Activated CD8-positive, alpha-beta memory T cell treated with anti-CD3 and anti-CD28 coated beads for 1 hour (primary cell): ENCODE measurements at places on chromosomes 11 and 22.

- DNase-seq, result no peak
Measured at GRCh38 chr11:65418431-65418680, 4.2 kb upstream of the NEAT1 start.

DNA sequence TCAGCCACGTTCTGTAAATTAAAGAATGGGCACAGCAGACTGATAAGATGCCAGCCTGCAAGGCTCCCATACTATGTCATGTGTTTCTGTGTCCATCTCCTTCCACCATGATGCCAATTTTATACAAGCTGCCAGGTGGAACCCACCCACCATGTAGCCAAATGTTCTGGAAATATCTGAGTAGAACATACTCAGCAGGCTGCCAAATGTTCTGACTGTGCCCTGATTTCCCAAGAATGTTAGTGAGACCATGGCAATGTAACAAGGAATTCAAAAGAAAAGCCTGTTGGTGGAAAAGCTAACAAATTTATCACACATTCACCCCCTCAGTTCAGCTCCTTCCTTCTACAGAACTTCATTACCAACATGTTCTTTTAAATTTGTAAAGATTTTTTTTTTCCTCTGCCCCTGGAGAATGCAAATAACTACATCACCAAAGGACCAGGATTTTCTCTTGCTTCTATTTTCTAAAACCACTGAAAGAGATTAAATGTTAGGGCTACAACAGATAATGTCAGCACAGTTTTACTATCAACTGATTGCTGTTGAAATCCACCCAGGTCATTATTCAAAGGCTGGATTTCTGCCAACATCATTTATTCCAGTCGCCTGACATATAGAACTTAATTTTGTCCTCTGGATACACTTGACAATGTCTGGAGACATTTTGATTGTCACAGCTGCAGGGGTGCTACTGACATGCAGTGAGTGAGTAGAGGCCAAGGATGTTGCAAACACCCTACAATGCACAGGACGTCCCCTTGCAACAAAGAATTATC lies 3.1 kb downstream of the DMC1 start:
- no peak for DNase-seq

DNA sequence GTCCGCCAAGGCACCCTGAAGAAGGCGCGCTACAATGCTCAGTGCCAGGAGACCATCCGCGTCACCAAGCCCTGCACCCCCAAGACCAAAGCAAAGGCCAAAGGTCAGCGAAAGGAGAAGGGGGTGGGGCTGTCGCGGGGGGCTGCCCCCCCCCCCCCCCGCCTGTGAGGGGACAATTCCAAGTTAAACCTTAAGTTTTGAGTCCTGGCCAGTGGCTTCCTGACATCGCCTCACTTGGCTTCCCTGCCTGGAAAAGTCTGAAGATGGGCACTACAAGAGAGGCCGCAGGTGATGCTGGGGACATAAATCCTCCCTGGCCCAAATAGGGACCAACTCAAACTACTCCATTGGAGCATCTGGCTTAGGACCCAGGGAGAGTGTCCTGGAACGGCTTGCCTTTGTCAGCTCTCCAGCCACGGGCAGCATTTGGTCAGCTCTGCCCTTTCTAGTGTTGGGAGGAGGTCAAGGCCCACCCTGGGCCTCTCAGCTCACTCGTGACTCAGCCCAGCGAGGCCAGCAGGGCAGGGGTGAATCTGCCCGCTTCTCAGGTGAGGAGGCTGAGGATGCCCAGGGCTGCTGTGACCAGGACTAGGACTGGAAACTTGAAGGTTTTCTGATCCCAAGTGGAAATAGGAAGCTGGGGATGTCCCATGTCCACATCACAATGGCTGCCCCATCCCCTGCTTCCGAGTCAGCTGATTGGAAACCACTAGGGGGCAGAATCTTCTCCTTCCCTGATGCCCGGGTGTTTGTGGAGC lies 1.4 kb downstream of the MDK start:
- no peak for DNase-seq

GRCh38 chr11:93972790-93973189 lies 48.4 kb upstream of the HEPHL1 start:
- DNase-seq, result no peak

GRCh38 chr11:127345819-127346459 lies 345.4 kb upstream of the KIRREL3 start:
- no peak for DNase-seq

DNA sequence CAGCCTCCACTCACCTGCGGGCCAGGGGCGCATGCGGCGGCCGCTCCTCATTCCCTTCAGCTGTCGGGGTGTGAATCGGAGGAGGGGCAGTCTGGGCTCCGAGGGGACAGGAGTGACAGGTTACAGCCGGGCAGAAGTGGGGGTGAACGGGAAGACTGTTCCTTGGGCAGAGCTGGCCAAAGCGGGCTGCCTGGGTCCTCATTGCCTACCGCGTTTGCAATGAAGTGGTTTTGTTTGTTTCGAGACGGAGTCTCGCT lies 733 bp downstream of the MEI1 start:
- DNase-seq, result no peak
